ENCODE measurements at places on chromosomes 3 and 15.

GRCh38 chr15:48367483-48367882 is 36.3 kb downstream of the DUT start:
- DNase-seq: no peak

DNA sequence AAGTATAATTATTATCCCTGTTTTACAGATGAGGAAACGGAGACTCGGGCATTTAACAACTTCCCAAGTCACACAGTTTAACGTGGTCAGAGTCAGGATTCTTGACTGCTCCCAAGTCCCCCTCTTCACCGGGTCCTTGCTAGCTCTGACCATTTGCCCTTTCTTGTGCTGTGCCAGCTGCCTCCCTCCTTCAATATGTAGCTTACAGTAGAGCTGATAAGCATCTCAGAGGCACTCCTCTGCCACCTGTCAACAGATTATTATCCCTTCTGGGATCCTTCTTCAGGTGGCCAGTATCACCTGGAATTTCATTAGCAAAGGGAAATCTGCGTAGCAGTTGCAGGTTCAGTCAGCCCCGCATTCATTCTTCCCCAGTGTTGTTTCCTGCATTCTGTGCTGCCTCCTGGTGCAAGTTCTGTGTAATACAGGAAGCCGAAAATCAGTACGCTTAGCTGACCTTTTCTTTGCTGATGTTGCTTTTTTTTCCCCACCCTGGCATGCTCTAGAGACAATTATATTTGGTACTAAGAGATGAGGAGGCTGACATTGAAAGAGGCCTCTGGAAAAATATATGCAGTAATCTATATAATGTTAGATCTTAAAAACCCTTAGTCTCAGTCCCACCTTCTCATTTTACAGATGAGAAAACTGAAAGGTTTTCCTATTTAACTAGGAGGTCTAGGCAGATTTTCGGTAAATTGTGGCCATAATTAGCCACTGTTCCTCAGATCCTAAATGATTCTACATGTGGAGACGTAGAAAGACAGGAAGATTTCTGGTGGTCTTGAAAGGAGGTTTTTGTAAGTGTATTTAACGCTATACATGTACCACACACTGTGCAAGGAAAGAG is 24.8 kb downstream of the TMOD2 start:
- peak; percentile 53 for DNase-seq

- no peak for DNase-seq
Observed at GRCh38 chr3:150059241-150059640, 88.5 kb upstream of the PFN2 start.

GRCh38 chr3:192750201-192750600 is 22.9 kb upstream of the FGF12 start:
- no peak for DNase-seq

- DNase-seq: no peak
Observed at GRCh38 chr3:172190980-172191379, 151.6 kb downstream of the FNDC3B start.

DNA sequence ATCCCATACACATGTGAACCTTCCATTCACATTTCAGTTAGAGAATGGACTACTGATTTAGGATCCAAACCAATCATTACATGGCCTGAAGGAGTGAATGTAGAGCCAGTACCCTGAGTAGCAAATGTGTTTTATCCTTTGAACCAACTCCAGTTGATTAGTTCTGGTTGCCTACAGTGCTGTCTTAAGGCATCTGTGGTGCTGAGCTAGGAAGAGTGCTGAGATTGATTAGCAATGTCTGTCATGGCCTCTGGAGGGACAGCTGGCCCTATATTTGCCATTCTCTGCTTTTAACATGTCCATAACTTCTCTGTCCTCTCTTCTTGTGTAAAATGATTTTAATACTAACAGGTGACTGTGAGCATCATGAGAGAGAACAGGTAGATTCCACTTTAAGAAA is 11.1 kb downstream of the LRTM1 start:
- no peak for DNase-seq
